ENCODE measurements at places on chromosomes 5 and 9. TPM values are rescaled to one million over a fixed set of nuclear protein-coding genes. Genes with fewer than 3 reads are reported as not detected.

- DNase-seq, result no peak
These were observed 104.6 kb upstream of the IL6ST start for GRCh38 chr5:56099346-56099745.

- DNase-seq, result no peak
These were observed 502.0 kb downstream of the BNC2 start for GRCh38 chr9:16368237-16369087.

DNA sequence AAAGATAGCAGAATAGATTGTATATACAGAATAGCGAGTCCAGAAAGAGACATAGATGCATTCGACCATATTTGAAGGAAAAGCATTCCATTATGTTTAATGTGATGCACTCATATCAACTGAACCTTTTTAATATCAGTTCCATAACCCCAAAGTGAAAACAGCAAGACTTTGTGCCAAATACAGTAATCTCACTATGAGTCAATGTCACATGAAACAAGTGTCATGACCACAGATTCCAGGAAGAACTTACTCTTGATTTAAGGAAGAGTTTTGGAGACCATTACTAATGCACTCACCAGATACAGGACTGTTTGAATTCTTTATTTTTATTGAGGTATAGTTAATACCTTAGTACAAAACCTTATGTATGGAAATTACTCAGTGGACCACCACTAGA, 220.5 kb downstream of the SH3GL2 start:
- no peak for DNase-seq

Gene USP20
- total RNA-seq, result 41.8 TPM

Gene PGM5
- total RNA-seq, result 3.9 TPM

All from progenitor cell of endocrine pancreas (in vitro differentiated cells).